A549 treated with Mapracorat at 1 μM for 4 hours (cell line): ENCODE measurements at places on chromosomes 16 and 17. TPM values are rescaled to one million over a fixed set of nuclear protein-coding genes. Genes with fewer than 3 reads are reported as not detected.

G6PC1 gene
- total RNA-seq, result not detected in 5 replicates

GSDMA gene
- not detected in 5 replicates for total RNA-seq

YBX2 gene
- total RNA-seq, result 0.35 to 0.65 TPM (median 0.56 TPM) in 5 replicates

CHST4 gene
- 0.08 TPM in 1 of 5 replicates, not detected in the others for total RNA-seq

ZG16B gene
- total RNA-seq, result 0.34 to 0.96 TPM (median 0.80 TPM) in 5 replicates

CA10 gene
- total RNA-seq, result not detected in 5 replicates
